ENCODE measurements at places on chromosomes 13 and 19.

- no peak for DNase-seq
Observed at GRCh38 chr19:4380254-4380727, 20.1 kb downstream of the SH3GL1 start.

DNA sequence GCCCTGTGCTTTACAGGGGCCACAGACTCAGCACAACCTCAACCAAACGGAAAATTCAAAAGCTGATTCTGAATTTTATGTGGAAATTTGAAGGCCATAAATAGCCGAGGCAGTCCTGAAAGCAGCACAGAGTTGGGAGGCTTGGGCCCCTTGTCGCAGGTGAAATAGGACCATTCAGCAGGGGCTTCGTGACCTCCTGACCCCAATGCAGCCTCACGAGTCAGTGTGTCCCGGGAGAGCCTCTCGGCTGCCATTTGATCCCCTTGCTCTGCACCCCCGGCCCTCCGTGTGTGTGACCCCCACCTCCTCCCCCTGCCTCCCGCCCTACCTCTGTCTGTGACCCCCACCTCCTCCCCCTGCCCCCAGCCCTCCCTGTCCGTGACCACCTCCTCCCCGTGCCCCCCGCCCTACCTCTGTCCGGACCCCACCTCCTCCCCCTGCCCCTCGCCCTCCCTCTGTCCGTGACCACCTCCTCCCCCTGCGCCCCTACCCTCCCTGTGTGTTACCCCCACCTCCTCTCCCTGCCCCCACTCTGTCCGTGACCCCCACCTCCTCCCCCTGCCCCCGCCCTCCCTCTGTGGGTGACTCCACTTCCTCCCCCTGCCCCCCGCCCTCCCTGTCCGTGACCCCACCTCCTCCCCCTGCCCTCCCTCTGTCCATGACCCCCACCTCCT lies 41.7 kb upstream of the TFDP1 start:
- DNase-seq, result no peak

GRCh38 chr19:294341-294945 lies 3.2 kb upstream of the PLPP2 start:
- no peak for DNase-seq

DNA sequence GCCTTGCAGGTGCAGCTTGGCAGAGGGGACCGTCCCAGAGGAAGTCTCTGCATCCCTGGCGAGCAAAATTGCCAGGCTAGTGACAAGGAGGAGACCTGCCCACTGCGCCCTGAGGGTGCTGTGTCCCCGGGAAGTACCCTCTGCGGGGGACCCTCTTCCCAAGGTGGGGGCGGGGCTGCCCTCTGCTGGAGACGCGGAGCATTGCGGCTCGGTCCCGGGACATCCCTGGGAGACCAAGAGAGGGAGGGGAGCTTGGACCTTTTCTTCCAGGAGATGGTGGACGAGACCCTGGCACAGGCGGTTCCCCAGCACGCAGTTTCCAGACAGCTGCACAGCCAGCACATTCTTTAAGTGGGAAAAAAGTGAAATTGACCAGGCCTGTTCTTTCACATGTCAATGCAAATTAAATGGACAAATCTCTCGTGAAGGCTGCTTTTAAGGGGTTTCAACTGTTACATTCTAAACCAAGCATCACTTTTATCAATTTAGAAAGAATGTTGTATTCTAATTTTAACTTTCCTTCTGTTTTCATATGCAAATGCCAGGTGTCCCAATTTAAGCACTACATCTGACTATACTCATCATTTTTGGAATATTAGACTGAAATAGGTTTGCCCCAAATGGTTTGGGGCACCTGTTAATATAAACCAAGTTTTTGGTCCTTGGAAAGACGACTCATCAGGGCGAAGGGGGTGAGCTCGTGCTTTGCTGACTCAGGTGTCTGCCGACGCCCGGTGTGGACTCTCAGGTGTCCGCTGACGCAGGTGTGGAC lies 60.7 kb downstream of the MCF2L start:
- no peak for DNase-seq

DNA sequence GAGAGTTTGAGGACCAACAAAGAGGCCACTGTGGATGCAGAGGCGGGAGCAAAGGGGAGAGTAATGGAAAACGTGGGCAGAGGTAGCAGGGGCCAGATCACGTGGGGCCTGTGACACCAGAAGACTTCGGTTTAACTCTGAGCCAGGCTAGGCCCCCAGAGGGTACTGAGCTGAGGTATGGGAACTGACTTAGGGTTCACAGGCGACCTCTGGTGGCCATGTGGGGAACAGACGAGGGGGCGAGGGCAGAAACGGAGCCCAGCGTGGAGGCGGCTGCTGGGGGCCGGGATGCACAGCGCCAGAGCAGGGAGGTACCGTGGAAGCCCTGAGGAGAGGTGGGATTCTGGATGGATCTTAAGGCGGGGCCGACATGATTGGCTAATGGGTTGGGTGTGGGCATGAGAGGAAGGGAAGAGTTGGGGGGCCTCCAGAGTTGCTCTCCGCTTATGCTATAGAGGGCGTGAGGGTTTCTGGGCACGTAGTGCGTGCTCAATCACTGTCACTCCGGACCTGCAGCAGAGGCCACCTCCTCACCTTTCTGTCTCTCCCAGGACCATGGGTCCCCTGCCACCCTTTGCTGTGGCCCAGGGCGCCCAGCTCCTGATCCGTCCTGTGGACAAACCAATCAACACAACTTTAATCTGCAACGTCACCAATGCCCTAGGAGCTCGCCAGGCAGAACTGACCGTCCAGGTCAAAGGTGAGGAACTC lies 13.7 kb downstream of the PVR start:
- DNase-seq, result no peak

GRCh38 chr19:54114340-54115108 lies 933 bp downstream of the TFPT start:
- DNase-seq, result no peak

GRCh38 chr19:21691661-21692060 lies 75.7 kb downstream of the ZNF100 start:
- no peak for DNase-seq

GRCh38 chr19:53466726-53467484 lies 628 bp upstream of the ZNF813 start:
- DNase-seq, result no peak

GRCh38 chr19:33804021-33804799 lies 7.5 kb downstream of the KCTD15 start:
- DNase-seq, result no peak

- no peak for DNase-seq
Observed at GRCh38 chr13:20769091-20769490, 4.7 kb downstream of the EEF1AKMT1 start.

DNA sequence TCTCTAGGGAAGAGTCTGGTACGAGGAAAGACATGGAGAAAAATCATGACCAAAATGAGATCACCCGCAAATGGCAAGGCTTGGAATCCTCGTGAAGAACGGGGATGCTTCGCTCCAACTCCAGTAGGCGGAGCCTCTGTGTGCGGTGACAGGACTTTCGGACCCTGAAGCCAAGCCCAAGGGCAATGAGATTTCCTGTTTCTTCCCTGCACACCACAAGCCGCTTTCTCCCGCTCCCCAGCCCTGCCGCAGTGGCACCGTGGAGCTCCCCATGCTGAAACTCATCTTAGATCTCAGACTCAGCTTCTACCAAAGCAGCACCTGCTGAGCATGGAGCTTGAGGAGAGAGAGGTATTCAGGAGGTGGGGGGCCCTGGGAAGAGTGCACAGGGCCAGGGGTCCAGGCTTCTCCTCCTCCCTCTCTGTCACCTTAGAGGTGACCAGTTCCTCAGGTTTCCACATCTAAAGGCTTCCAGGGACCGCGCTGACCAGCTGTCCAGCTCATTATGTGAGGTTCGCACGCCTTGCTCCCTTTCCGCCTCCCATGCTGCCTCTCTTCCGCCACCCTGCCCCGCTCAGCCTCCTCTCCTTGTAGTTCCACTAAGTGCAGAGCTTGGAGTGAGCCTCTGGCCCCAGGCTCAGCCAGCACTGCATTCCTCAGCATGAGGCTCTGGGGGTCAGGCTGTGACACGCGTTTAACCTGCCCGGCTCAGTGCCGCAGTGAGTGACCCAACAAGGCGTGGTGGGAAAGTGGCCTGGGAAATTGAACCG lies 153.8 kb upstream of the SOX1 start:
- no peak for DNase-seq

DNA sequence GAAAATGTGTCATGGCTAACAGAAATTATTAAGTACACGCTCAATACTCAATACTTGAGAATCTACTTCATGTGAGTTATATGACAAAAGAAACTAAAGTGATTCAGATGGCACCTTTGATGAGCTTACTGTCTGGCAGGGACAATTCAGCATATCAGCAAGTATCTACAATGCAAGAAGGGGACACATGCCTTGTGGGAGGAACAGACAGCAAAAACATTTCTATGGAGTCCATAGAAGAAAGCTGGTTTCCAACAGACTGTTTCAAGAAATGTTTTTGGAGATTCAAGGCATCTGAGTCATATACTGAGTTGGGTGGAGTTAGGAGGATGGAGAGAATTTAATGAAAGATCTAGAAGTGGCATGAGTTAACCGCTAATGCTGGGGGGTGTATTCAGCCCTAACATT lies 54.7 kb downstream of the MBNL2 start:
- no peak for DNase-seq

DNA sequence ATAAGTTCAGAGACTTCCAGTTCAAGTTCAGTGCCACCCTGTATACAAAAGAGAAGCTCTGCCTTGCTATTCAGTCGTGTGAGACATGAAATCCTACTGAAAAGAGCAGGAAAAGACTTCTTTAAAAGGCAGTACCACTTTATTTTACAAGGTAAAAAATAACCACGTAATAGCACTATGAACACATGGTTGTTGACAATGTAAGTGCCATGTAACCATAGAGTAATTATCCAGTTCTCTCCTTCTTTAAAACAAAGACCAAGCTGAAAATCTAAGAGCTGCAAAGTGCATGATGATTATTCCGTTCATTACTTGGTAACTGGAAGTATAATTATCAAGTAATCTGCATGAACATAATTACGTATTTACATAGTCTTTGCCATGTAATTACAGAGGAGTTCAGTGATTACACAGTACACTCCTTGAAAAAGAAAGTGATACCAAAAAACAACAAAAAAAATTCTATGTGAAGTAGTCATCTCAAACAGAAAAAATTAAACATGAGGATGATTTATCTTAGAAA lies 288.7 kb downstream of the EFNB2 start:
- DNase-seq, result no peak

DNA sequence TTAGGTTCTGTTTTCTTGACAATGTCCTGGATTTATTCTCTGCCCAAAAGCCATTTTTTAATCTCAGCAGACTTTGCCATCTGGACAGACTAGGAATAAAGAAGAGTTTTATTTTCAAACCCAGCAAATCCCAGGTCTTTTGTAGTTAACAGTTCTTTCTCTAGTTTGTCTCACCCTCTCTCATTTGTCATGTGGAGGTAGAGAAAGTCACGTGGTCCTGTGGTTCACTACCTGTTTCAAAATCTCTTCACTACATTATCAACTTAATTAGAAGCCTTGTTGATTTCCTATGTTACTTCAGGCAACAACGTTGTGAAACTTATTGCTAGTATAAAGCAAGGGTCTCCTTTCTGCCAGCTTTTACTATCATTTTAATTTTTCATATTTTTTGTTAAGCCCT lies 1222.6 kb downstream of the EFNB2 start:
- no peak for DNase-seq

DNA sequence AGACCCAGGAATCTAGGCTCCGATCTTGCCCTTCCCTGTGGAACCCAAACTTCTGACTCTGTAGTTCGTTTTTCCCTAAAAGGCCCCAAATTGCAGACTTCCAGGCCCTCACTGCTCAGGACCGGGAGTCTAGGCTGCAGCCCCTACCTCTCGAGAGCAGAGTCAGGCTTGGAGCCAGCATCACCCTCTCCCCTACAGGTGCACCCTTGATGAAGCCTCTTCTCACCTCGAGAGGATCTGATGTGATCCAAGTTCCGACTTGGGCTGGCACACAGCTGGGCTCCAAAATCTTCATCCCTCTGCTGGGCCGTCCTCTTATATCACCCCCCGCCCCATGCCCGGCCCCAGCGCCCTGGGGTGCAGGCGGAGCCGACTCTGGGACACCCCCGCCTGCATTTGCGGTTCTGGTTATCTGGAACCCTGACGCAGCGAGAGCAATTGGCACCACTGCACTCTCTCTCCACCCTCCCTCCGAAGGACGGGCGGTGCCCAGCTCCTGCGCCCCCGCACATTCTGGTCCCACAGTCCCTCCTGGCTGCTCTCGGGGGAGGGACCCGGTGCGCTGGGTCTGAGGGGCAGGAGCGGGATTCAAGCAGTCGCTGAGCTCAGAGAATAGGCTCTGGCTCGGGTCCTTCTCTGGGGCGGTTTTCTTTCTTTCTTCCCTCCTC lies at the start of gene KLK7:
Gene KLK7 (minus strand): TSS at position 293 of the 668 bp plus-strand sequence. CDS start 1,518 bp downstream, outside the sequence.
- DNase-seq, result no peak

DNA sequence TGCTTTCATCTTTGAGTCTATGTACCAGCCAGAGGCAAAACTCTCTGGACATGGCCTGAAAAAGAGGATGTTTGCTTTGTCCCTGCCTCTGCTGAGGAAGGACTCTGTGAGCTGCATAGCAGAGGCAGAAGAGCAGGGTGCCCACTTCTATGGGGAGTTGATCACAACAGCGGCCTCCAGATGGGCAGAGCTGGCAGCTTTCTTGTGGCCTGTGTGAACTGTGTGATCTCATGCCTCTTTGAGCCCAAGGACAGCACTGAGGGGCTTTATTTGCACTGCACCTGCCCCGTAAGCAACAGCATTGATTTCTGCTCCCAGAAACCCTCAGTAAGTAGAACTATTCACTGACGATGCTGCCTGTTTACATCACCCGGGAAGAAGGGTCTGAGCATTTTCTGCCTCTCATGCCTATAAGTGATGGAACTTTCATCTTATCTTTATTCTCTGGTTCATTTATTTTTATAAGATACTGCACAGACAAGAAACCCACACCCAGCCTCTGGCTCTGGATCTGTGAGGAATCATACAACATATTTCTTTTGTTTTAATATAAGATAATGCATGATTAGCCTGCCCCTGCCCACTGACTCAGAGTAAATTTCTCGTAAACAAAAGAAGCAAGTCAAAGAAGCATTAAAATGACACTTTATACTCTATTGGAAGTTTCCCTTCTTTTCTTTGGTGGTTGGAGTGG lies 244.2 kb upstream of the SOX21 start:
- DNase-seq, result no peak

DNA sequence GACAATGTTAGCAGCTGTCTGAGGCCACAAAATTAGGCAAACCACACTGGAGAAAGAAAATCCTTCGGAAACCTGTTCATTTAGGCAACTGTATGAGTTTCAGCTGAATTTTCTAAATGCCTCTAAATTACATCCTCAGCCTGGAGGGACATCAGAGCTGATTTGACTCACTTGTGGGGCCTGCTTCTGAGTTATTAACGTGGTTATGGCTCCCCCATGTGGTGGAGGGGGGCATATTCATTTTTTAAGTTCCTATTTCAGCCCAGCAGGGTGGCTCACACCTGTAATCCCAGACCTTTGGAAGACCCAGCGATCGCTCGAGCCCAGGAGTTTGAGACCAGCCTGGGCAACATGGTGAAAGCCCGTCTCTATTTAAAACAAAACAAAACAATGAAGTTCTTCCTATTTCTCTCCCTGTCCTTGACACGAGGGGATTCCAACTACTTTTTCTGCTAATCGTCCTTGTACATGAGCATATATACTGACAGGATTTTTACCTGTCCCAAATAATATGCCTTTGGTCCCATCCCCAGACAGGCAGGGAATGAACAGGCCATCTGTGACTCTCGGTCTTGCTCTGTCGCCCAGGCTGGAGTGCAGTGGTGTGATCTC lies 31.5 kb upstream of the HIF3A start:
- DNase-seq, result peak; percentile 55

GRCh38 chr13:113638806-113639205 lies 19.2 kb downstream of the ATP4B start:
- DNase-seq, result no peak

- no peak for DNase-seq
Observed at GRCh38 chr13:97944396-97945029, 9.0 kb upstream of the IPO5 start.

Data from NCI-H2029 treated with DMSO at 0.1 percent for 48 hours (cell line).